ENCODE measurements at places on chromosomes 6 and 20. TPM values are rescaled to one million over a fixed set of nuclear protein-coding genes. Genes with fewer than 3 reads are reported as not detected.

GRCh38 chr20:22383156-22383555, 201.2 kb downstream of the FOXA2 start:
- no peak for DNase-seq

GRCh38 chr6:45031601-45032000, 296.5 kb upstream of the RUNX2 start:
- no peak for DNase-seq

- DNase-seq, result no peak
Observed at GRCh38 chr6:8275667-8276066, 159.7 kb downstream of the SLC35B3 start.

DNA sequence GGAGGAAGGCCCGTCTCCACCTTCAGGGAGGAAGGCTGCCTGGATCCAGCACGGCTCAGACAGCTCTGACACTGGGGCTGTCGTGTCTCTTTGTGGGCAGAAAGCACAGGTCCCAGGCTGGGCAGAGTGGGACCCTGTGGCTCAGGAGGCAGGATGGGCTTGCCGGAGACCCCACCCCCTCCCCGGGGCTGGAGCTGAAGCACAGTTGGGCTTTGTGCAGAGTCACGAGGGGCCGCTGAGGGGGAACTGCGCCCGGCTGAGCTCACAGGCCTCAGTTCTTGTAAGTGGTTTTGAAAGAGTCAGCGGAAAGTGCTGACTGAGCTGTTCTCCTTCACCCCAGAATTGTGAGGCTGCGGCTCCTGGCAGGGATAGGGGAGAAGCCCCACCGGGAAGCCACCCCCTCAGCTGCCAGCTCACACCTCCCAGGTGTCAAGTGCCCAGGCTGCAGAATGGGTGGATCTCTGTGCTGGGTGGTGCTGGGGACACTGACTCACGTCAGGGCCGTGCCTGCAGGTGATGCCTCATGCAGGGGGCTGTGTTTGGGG, 145.5 kb upstream of the RNF24 start:
- no peak for DNase-seq

- no peak for DNase-seq
Observed at GRCh38 chr6:44004625-44005506, 122.4 kb downstream of the MRPL14 start.

The USP49 gene
- total RNA-seq, result 4.5 TPM
